Stimulated activated CD8-positive, alpha-beta memory T cell treated with anti-CD3 and anti-CD28 coated beads, Interleukin-7, amount 100 ng/mL, for 4 hours (primary cell): ENCODE measurements at places on chromosomes 6 and 20.

DNA sequence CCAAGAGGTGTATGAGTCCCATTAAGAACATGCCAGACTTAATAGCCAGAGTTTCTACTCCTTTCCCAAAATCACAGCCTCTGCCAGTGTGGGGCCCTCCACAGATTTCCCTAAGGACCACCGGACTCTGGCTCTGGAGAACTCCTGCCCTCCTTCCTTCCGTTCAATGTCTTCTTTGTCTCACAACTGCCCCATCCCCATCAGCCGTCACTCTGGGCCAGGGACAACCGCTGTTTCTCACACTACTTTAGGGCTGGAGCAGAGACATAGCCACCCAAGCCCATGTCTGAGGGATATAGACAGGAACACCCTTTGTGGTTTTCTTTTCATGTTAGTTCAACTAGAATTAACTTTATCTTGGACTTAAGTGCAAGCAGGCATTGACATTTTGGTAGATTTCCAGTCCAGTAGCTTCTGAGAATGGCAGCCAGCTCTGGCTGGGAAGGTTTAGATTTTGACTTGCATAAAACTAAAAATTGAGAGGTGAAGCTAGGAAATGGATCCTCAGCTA, 6.7 kb upstream of the ACSS1 start:
- no peak for DNase-seq

- DNase-seq, result no peak
Observed at GRCh38 chr20:38021087-38021772, 12.0 kb downstream of the TTI1 start.

GRCh38 chr20:1722513-1723050, 65.0 kb upstream of the SIRPG start:
- no peak for DNase-seq

- DNase-seq, result no peak
Observed at GRCh38 chr6:166277018-166277417, 31.2 kb downstream of the PRR18 start.

DNA sequence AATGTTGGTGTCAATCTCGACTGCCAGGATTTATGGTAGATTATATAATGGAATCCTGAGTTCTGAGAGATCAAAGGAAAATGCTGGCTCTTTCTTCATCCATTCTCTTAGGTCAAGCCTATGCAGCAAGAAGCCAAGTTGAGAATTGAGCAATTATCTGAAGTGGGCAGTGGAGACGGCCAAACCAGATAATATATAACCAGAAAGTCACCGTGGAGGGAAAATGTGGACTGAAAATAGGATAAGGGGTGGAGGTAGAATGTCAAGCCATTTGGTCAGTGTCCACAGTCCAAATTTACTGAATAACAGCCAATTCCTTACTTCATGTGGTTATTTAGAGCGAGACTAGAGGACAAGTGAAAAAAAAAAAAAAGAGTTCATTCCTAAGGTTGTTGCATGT, 107.8 kb upstream of the ESR1 start:
- DNase-seq, result no peak

GRCh38 chr20:50790651-50791277, 4.1 kb upstream of the BCAS4 start:
- peak; percentile 60 for DNase-seq

DNA sequence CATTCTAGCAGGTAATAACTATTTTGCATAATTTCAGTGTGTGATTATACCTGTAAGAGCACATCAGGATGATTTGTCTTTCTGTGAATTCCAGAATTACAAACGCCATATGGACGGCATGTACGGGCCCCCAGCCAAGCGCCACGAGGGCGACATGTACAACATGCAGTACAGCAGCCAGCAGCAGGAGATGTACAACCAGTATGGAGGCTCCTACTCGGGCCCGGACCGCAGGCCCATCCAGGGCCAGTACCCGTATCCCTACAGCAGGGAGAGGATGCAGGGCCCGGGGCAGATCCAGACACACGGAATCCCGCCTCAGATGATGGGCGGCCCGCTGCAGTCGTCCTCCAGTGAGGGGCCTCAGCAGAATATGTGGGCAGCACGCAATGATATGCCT, 122.7 kb downstream of the TMEM242 start:
- no peak for DNase-seq

GRCh38 chr20:19070026-19070425, 142.4 kb upstream of the SLC24A3 start:
- no peak for DNase-seq

- DNase-seq, result no peak
Observed at GRCh38 chr20:35264755-35265154, 13.2 kb downstream of the MMP24OS start.

DNA sequence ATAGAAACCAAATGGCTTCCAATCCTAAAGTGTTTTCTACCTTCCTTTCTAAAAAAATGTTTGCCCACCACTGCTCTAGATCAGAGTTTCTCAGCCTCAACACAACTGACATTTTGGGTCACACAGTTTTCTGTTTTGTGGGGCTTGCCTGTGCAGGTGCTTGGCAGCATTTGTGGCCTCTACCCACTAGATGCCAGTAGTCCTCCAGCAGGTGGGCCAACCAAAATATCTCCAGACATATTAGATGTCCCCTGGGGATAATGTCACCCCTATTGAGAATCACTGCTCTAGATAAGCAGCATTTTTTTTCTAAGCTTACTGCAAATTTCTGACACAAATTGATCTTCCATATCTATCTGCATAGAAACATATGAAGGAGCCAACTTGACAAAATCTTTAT, 26.3 kb upstream of the EPM2A start:
- no peak for DNase-seq

DNA sequence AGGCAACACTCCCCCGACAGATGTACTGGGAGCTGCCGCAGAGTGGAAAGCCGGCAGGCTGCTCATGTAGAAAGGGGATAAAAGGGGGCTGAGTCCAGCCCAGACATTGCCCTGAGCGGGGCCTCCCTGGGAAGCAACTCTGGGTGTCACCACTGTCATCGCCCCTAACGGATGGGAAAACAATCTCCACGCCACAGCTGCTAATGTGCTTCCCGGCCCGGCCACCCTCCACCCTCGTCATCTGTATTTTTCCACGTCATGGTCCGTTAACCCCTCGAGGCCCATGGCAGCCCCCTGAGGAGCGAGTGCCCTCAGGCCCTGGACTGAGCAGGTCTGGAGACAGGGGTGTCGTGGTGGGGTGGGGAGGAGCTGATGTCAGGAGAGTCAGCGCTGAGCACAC, 227.4 kb downstream of the DLL1 start:
- DNase-seq, result no peak

DNA sequence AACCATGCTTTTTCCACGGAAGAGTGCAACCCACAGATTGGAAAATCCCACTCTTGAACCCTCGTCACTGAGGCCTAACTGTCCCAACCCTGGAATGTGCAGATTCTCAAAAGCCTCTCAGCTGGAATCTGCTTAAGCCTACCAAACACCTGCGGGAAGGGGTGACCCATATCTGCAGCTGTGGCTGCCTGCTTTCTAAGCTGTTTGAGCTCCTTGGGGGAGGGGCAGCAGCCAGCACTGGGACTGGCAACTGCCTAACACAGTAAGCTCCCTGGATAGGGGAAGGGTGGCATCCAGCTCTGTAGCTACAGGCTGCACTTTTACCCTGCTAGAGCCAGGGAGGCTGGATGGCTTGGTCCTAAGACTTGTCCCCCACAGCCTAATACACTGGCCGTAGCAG, 579.6 kb downstream of the COL12A1 start:
- DNase-seq, result no peak

GRCh38 chr6:166745801-166746668, 119.0 kb upstream of the RPS6KA2 start:
- no peak for DNase-seq
